Eye (tissue), 1 donor: ENCODE measurements at places on chromosomes 1 and 21.

GRCh38 chr1:89608319-89608983, 24.5 kb upstream of the LRRC8C start:
- DNase-seq, result no peak

GRCh38 chr1:75969550-75969949, 37.3 kb upstream of the ASB17 start:
- no peak for DNase-seq

- DNase-seq, result peak; percentile 57
Measured at GRCh38 chr21:36699546-36700294, 805 bp downstream of the SIM2 start.

DNA sequence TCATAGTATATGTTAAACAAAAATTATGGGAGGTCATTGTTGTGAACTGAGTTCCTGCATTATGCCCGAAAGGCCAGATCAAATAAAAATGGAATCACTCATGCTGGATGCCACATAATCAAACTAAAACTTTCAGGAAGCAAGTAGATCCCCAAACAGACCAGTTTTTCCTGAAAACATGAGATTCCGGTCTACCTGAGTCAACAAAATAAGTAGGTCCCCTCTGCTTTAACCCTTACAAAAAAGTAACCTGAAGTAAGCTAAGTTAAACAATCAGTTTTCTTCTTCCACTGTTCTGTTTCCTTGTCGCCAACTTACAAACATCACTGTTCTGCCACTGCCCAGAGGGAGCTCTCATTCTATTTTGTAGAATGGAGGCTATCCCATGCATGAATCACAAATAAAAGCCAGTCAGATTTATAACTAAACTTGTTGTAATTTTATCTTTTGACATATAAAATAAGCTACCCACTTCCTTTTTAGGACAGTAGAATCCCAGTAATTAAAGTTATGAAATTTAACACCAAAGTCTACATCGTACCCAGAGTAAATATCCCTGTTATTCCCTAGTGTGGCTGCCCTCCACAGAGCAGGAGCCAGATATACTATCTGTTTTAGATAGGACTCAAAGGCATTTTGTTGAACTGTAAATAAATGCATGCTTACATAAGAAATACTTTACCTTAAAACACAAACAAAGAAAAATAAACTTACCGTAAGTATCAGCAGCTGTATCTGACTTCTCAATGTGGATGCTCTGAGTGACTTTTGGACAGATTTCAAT, 149.4 kb downstream of the TIAM1 start:
- DNase-seq, result no peak

GRCh38 chr1:27630859-27631491, 4.0 kb downstream of the FGR start:
- DNase-seq, result no peak

GRCh38 chr21:45076245-45076711, 1.9 kb downstream of the ADARB1 start:
- peak; percentile 75 for DNase-seq

- DNase-seq, result no peak
Measured at GRCh38 chr1:116835161-116835560, 74.6 kb upstream of the PTGFRN start.

- no peak for DNase-seq
Measured at GRCh38 chr1:18673976-18674375, 43.3 kb downstream of the PAX7 start.

DNA sequence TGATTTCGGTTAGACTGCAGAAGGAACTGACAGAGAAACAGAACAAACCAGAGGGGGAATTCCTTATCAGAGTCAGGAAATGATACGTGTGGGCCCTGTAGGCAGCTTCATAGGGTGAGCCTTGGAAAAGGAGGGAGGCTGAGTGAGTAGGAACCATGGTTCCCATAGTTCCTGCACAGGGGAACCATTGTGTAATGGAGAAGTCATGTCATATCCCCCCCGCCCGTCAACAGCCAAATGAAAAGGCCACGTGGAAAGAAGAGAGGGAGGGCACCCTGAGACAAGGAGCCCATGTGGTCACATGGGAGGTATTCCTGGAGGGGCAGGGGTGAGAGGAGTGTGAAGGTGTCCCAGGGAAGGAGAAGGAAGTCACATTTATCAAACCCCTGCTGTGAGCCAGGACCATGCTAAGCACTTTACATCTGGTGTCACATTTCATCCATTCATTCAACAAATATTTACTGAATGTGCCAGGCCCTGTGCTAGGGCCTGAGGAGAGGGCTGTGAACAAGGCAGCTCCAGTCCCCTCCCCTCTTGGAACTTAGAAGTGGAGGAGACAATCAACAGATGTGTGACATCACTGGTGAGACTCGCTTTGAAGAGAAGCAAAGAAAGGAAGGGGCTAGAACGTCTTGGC, 15.7 kb upstream of the FGR start:
- no peak for DNase-seq

GRCh38 chr1:87208931-87209330, 119.7 kb upstream of the LMO4 start:
- DNase-seq, result no peak

DNA sequence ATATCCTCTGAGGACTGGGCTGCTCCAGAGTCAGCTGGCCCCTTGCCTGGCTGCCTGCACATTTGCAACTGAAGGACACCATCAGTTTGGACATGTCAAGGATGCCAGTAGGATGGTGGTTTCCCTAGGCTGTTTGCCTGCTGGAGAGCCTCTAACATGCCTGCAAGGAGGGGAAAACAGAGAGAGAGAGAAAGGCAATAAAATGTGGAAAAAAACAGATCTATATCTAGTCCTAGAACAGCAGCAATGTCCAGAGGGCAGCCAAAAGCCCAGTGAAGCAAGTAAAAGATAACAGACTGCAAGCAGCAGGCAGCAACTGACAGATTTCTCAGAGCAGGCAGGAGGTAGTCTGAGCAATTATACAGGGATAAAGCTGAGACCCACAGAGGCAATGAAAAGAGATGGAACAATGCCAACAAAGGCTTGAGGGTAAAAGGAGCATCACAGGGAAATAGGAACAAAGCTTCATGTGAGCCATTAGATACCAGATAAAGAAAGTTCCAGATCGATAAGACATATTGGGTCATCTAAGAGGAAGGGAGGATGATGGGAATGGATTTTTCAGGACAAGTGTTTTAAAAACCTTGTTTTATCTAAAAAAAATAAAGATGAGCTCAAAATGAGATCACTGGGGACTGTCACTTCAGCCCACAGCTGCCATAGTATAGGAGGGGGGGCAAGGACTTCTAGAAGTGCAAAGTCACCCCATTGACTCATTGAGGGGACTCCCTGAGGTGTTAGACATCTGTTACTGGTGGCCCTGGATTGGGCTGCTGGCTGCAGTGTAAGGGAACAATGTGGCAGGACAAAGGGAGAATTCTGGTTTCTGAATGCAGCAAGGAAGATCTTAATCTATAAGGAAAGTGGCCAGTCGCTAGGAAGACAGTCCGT, 38.6 kb upstream of the GADD45A start:
- peak; percentile 96 for DNase-seq

DNA sequence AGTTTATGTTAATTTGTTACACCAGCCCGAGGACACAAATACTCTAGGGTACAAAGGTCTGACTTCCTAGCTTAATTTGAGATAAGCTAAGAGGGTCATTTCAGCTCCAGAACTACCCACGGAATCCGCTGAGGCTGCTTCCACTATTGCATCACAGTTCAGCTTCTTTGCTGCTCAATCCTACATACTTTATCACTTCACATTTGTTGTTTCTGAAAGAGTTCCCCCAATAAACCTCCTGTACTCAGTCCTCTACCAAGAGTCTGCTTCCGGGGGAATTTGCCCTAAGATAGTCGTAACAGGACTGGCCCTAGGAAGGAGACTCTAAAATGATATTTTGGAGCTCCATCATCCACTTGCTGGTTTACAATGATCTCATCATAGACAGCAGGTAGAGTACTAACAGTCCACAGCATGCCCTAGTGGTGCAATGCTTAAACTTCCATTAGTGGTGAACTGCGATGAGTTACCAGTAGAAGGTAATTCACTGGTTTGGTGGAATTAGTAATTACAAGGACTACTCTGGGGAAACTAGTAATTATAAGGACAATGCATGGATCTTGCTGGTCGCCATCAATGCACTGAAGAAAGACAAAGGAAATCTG, 229.3 kb downstream of the USH2A start:
- no peak for DNase-seq

GRCh38 chr1:176838276-176838995, 326.1 kb downstream of the ASTN1 start:
- peak; percentile 14 for DNase-seq

DNA sequence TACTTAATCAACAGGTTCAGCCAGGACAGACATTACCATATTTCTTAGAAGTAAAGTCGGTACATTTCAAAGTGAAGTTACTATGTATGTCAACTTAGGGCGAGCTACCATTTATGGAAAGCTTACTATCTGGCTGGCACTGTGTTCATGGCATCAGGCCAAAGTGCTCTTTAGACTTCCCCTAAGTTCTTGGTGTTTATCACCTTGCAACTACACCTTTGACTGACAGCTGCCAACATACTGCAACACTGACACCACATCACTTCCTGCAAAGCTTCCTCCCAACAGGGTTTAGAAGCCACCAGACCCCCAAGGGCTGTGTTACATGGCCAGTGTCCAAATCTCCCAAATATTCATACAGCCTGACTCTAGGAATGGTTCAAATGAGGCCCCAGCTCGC, 61.0 kb downstream of the TIAM1 start:
- no peak for DNase-seq

DNA sequence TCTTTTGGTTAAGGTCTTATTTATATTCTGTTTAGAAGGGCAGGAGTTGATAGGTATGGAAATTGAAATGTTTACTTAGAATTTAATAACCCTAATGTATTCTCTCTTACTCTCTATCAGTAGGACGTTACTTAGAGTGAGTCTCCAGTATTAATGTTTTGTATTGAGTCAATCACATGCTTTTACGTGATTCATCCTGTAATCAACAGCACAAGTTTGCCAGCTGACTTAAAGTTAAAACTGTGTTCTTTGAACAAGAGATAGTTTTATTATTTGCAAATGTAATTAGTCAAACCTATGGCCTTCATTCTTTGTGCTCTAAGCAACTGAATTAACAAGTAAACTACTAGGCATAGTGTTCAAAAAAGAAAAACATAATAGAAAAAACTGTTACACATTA, 57.3 kb downstream of the PKN2 start:
- DNase-seq, result no peak

DNA sequence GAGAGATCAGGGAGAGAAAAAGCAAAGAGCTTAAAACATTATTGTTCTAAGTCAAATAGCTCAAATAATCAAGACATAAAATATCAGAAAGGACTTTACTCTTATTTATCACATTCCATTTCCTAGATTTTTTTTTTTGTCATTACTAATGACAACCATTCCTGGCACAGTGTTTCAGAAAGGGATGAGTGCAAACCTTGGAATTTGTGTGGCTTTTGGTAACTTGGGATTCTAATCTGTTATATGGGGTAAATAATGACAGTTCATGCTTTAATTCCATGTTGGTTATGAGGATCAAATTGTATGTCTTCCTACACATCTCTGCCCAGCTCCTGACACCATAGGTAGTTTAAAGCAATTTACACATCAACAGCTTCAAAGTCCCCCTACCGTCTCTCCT, 358.4 kb upstream of the ADGRL4 start:
- no peak for DNase-seq

DNA sequence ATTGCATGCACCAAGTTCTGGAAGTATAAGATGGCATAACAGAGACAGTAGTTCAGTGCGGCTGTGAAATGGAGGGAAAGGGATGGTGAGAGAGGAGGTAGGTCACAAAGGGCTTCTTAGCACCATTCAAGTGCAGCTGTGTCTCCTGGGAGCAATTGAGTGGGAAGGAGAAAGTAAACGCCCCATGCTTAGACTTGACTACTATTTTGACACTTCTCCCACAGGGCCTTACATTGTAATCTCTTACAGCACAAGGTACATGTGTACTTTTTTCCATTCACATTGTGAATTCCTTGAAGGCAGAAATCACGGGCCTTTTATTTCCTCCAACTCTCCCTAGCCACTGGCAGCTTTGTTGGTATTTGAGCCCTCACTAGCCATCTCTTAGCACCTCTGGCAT, 239.6 kb upstream of the FOXD3 start:
- no peak for DNase-seq

GRCh38 chr1:198599749-198600148, 39.1 kb upstream of the PTPRC start:
- DNase-seq, result no peak

DNA sequence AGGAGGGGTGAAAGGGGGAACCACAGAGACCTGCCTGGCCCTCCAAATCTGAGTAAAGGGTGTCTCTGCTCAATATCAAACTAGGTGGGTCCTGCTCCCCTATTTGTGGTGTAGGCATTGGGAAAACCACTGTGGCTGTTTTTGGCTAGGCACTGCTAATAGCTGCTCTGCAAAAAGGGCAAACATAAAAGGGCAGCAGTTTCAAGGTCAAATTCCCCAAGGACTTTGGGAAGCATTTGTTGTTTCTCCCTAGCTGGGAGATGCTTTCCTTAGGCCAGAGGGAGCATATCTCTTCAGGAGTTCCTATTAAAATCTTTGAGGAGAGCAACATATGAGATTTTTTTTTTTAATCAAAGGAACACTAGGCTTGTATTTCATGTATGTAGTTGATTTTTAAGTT, 2.4 kb downstream of the C1orf162 start:
- DNase-seq, result no peak

DNA sequence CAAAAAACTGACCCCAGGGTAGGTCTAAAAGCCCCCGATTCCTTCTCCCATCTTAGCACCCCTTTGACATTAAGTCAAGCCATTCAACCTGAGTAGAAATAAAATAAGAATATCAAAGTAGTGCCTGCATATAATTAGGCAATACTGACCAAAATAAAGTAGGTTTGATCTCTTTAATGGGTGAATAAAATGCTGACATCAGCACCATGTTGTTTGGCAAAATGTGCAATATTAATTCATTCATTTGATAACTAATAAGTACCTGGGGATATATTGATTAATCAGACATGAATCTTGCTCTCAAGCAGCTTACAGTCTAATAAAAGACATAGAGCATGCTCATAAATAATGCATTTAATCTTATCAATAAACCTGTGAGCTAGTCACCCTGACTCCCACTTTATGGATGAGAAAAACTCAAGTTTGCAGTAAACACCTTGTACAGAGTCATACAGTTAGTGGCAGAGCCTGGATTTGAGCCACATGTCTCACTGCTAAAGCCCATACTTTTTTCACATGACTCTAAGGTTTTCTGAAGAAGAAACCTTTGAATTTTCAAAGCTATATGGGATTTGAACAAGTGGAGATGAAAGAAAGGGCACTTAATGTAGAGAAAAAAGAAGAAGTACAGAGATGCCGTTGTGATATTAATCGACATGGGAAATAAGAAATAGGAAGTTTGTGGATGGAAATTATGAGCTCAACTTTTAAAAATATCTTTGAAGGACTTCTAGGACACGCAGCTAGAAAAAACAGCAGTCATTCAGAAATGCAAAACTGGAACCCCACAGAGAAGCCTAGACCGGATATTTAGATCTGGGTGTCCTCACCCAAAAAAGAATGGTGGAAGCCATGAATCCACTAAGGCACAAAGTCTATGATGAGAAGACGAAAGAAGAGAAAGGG, 183.9 kb downstream of the TOMM20 start:
- no peak for DNase-seq
